Pons (tissue), 1 donor: ENCODE measurements at places on chromosomes 5 and 9.
A peak's percentile ranks its signal among the peaks of the same experiment; 100 is the strongest.

DNA sequence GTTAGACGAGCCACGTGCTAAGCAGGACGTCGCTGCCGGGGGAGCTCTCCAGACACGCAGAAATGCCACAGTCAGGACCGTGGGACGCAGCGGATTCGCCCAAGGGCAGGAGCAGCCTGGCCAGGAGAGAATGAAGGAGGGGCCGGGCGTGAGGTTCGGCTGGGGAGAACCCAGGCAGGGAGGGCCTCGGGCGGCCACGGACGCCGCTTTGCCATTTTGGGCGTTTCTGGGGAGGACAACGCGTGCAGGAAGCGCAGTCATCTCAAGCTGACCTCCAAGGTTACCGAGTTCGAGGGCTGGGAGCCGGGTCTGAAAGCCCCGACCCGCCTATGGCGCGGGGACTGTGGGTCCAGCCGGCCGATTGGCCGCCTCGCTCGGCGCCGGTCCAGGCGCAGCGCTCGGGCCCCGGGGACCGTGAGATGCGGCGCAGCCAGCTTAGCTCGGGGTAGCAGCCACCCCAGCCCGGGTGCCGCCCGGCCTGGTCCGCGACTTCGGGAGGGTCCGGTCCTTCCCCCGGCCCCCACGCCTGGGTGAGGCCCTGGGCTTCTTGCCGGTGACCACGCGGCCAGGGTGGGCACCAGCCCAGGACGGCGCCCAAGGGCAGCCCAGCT lies 760 bp upstream of the MAN1B1 start:
- DNase-seq, result no peak

DNA sequence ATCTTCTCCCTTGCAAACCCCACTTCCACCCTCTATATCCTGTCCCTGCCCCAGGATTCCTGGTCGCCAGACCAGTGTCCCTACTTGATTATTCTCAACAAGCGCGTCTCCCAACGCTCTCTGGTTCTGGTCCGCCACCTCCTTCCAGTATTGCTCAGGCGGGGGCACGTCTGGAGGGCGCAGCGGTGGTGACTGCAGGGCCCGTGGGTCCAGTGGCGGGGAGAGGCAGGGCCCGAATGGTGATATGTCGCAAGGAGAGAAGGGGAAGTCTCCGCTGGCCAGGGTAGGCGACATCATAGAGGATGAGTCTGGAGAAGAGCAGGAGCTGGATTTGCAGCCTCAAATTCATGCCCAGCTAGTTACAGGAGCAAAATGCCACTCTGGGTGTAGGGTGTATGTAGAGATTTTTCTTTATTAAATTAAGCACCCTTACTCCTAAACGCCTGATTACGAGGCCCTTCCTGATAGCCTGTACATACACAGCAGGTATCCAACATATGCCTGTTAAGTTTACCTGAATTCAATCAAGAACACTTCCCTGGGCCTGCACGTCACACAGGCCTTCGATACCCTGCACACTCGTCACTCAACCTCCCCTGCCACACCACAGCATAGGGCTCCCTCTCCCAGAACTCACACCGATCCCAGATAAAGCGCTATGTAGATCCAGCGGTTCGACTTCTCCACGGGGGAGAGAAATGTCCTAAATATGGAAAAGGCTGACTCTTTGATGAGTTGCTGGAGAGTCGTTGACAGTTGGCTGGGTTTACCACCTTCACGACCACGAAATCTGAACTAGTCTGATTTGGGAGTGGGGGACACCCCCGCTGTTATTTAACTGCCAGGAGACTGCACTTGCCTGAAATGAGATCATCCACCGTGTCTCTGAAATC lies 4.8 kb downstream of the MCIDAS start:
- no peak for DNase-seq

- DNase-seq, result no peak
These were observed 19.7 kb downstream of the MEGF9 start for GRCh38 chr9:120694559-120694958.

DNA sequence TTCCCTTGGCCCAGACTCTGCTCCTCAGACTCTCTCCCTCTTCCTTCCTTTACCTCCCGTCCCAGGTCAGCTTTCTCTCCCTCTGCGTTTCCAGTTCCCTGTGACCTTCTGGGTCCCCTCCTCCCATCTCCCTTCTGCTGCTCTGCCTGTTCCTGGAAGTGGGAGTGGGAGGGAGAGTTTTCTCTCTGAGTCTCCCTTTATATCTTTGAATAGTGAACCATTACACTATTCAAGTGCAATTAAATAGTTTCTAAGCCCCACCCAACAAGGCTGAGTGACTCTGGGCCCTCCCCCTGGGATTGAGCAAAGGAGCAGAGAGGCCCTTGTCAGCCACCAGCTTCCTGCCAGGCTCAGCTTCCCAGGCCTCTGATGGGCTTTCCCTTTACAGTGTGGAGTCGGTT lies 34.8 kb downstream of the THBS4 start:
- DNase-seq, result no peak

DNA sequence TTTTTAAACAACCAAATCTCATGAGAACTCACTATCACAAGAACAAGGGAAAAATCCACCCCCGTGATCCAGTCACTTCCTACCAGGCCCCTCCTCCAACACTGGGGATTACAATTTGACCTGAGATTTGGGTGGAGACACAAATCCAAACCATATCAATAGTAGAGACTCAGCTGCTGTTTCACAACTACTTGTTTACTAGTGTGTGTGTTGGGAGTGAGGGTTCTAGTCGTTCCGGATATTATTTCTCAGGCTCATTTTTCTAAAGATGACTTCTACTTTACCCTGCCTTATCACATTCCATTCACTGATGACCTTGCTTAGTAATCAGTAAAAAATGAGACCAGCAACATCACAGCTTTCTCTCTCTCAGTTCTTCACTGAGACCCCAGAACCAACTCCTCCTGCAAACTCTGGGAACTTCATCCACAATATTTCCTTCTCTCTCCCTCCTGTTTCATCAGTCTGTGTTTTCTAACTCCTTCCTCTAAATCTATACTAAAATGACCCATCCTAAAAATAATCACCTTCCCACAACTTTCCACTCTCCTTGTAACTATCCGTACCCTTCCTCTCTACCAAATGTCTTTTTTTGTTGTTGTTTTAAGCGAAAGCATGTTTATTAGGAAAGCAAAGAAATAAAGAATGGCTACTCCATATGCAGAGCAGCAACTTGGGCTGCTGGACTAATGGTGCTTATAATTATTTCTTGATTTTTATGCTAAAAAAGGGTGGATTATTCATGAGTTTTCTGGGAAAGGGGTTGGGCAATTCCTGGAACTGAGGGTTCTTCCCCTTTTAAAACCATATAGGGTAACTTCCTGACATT lies 121.5 kb upstream of the SPRY4 start:
- DNase-seq, result no peak

GRCh38 chr5:14075937-14076336 lies 67.2 kb upstream of the TRIO start:
- no peak for DNase-seq

GRCh38 chr5:77633709-77634108 lies 4.8 kb downstream of the OTP start:
- DNase-seq, result no peak

- no peak for DNase-seq
These were observed 35.0 kb downstream of the MTX3 start for GRCh38 chr5:79955941-79956670.

DNA sequence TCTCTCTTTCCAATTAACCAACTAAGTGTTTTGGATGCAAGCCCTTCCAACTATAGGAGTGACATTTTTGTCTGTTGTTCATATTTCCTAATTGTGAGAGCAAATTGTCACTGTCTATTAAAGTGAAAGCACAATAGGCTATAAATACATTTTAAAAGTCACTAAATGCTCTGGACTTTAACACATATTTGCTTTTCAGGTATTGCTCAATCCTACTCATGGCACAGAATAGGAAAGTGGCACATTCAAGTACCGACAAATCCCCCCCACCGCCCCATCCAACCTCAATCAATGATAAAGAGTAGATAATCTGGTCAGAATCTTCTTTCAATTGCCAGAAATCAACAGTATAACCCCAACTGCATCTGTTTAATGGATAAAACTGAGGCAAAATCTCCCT lies 419.8 kb downstream of the PLK2 start:
- DNase-seq, result peak; percentile 0

DNA sequence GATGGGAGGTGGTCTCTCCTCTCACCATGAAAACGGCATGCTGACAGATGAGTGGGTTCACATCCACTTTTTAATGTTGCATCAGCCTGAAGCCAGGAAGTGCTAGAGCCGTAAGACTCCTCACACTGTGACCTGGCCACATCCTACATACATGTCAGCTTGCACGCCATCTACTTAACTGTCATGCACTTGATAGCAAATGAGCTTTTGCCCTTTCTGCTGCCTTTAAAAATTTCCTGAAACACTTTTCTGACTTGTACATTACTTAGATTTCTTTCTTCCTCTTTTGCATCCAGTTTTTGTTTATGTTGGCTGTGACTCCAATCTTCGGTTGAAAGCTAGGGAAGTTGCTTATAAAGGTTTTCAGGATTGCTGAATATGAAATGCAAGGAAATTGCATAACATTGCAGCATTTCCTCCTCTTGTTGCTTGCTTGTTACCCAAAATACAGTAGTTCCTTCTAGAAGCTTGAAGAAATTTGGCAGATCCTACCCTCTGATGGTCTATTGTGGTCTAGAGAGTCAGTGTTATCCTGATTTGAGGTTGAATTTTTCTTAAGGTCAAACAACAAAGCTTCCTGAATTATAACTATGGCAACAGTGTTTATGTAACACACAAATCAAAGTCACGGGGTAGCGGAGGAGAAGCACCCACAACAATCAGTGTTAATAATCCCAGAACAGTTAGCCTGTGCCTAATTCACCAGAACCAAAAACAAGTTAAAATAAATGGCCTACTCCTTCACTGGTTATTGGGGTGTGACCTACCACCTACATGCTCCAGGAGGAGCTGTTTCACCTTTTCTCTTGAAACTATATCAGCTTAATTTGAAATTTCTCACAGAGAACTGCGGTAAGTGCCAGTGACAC lies 232.5 kb downstream of the ARHGAP26 start:
- DNase-seq, result peak; percentile 90

GRCh38 chr5:179763215-179763945 lies 30.4 kb upstream of the LTC4S start:
- DNase-seq, result peak; percentile 81

GRCh38 chr9:90301277-90301653 lies 341.4 kb downstream of the DIRAS2 start:
- peak; percentile 3 for DNase-seq

DNA sequence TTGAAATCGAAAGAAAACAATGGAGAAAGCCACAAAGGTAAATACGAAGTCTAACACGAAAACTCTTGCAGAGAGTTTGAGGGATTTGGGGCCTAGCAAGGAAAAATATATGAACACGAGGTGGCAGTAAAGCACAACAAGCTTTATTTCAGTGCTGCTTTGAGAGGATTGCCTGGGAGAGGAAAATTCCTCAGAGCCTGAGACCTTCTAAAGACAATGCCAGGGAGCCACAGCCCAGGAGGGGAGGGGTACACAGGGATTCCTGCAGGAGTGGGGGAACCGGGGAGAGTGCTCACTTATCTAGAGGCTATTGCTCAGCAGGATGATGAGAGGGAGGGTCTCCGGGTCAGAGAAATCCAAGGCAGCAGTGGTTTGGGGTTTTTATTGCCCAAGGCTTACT lies 134.9 kb upstream of the ADCY2 start:
- DNase-seq, result peak; percentile 56

DNA sequence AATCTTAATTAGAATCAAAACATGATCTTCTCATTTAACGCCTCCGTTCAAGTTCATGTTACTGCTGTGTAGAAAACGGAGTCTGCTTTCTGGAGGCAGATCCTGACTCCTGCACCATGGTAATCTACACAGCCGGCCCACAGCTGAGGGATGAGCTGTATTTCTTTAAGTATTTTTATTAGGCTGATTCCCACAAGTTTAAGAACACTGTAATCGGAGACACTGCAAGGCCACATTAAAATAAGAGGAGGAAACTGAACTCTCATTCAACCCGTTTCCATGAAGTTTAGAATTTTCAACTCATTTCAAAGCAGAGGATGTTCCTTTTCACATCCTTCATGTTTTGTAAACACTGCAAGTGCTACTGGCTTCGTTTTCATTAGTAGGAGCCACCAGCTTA lies 372.2 kb downstream of the NFIB start:
- no peak for DNase-seq

GRCh38 chr5:69502367-69502766 lies 9.8 kb downstream of the OCLN start:
- DNase-seq, result no peak

DNA sequence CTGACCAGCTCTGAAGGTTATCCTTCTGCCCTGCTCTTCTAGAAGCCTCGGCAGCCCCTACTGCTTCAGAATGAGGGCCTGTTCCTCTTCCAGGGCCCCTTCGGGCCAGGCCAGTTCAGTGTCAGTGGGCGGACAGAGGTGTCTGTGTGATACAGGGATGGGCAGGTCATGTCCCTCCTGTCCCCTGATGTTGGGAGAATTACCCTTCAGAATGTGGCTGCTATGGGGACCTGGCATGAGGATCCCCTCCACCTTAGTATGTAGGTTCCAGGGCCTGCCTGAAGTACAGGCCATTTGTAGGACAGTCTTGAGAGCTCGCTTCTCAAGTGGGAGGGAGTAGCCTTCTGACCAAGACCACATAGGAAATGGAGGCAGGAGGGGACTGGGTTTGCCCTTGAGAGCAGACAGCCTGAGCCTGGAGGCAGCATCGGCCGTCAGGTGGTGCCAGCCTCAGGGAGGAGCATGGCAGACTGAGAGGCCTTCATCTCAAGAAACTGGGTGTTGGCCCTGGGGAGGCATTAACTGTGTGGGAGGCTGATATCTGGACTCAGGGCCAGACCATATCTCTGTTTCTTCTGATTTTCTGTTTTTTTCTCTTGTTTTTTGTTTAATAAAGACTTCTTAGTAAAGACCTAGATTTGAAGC lies 32.0 kb downstream of the ANGPTL2 start:
- no peak for DNase-seq

DNA sequence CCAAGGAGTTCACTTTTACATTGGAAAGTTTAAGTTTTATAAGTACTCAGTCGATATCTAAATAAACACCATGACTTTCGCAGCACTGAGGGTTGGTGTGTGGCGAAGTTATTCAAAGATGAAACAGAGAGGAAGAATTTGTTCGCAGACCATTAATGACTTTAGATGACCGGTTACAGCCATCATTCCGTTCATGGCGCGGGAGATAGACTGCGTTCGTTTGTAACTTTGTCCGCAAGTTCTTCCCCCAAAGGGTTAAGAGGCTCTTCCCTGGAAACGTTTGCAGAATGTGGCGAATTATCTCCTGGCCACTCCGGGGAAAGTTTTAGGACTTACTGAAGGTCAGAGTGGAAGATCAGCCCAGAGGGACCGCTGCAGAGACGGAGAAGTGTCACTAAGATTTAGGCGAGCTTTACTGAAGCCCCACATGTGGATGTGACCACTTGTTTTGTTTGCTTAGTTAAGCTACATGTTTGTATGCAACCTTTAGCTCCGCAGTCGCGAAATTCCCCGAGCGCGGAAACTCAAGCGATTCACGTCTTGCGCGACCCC lies 2.2 kb upstream of the FOXD1 start:
- no peak for DNase-seq

- DNase-seq, result no peak
These were observed 112.4 kb upstream of the PRLR start for GRCh38 chr5:35342664-35343063.

- no peak for DNase-seq
These were observed 191.1 kb downstream of the BNC2 start for GRCh38 chr9:16679327-16679821.
